ENCODE measurements at places on chromosomes 11 and 22. TPM values are rescaled to one million over a fixed set of nuclear protein-coding genes. Genes with fewer than 3 reads are reported as not detected.
A peak's percentile ranks its signal among the peaks of the same experiment; 100 is the strongest.

- DNase-seq, result no peak
Measured at GRCh38 chr11:95659088-95659487, 130.5 kb downstream of the FAM76B start.

DNA sequence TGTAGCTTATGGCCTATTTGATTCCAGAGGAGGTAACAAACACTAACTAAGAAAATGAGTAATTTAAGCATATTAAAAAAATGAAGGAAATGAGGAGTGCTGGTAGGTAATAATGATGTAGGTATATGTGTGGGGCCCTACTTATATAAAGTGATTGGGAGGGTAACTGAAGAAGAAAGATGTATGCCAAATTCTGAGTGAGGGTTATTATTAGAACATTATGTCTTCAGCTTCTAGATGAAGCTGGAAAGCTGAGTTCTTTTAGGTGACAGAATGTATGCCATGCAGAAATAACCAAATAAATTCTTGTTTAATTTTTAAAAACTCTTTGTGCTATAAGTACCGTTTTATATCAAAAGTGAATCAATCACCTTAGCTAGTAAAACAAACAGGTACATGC, 479.6 kb upstream of the TENM4 start:
- DNase-seq, result no peak

GRCh38 chr11:6604081-6604626, 580 bp downstream of the ILK start:
- peak; percentile 67 for DNase-seq

GRCh38 chr11:47434011-47434786, 8.0 kb upstream of the PSMC3 start:
- no peak for DNase-seq

CENPM gene
- 4.7 TPM for total RNA-seq

Data from upper lobe of left lung (tissue), 6 donors.